ENCODE measurements at places on chromosomes 16 and 17. TPM values are rescaled to one million over a fixed set of nuclear protein-coding genes. Genes with fewer than 3 reads are reported as not detected.

DNA sequence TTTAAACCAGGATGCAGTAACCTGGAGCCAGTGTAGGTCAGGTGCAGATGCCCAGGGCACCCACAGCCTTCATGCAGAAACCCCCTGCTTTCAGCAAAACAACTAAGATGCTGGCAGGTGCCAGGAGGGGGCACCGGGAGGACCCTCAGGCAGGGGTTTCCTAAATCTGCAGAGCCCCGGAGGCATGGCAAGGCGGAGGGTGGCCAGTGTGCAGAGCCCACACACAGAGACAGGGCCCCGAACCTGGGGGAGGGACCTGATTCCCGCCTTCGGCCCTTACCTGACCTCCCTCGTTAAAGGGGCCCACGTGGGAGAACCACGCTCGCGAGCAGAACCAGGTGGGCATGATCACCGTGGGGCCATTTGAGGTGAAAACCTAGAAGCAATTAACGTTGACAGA, 114.0 kb upstream of the METRNL start:
- DNase-seq: no peak

SKAP1 gene
- 12.4 TPM for total RNA-seq

GRCh38 chr16:69490707-69491324, 66.4 kb downstream of the CYB5B start:
- no peak for DNase-seq

TERB1 gene
- not detected for total RNA-seq

- no peak for DNase-seq
These were observed 2.7 kb downstream of the CHTF18 start for GRCh38 chr16:791131-791530.

- no peak for DNase-seq
These were observed 6.9 kb downstream of the FBXO31 start for GRCh38 chr16:87376660-87377059.

DNA sequence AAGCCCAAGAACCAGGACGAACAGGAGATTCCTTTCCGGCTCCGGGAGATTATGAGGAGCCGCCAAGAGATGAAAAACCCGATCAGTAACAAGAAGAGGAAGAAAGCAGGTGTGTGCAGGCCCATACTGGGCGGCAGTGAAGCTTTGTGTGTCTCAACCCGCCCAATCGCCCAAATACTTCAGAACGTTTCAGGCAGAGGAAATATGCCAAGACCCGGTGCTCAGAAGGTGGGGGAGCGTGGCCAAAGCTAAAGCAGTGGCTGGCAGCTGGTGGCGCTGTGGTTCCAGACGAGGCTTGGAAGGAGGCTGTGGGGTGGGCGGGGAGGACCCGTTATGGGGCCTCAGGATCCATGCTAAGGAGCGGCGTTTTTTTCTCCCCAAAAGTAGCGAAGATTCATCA, 1.2 kb downstream of the CCDC137 start:
- no peak for DNase-seq

CA7 gene
- total RNA-seq: not detected

- DNase-seq: no peak
These were observed 1231.1 kb downstream of the CDH11 start for GRCh38 chr16:63890723-63891122.

ZG16 gene
- 0.07 TPM for total RNA-seq

CEMP1 gene
- 0.32 TPM for total RNA-seq

GRAPL gene
- 0.44 TPM for total RNA-seq

TMEM94 gene
- total RNA-seq: 75.4 TPM

GRCh38 chr16:30722916-30723315, 23.9 kb downstream of the SRCAP start:
- no peak for DNase-seq

ZNF778 gene
- 19.5 TPM for total RNA-seq

All from HCT116 (cell line).